ENCODE measurements at places on chromosomes 4 and X.

- peak; percentile 11 for DNase-seq
These were observed 24.9 kb downstream of the LHFPL1 start for GRCh38 chrX:112654871-112655270.

DNA sequence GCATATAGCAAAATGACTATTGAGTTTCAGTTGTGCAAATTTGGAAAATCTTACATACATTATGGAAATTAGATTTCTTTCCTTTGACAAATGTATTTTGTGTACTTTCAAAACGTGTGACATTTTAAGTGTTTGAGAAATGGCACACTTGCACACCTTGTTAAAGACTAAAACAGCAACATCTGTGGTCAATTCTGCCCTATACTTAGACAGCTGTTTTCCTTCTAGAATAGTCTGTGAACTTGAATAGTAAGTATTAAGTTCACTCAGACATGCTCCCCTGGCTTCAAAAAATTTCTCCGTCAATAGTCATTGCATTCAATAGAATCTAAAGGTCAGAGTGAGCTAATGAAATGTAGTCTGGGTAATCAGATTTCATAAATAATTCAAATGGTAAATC is 21.7 kb upstream of the TBC1D9 start:
- DNase-seq, result no peak

DNA sequence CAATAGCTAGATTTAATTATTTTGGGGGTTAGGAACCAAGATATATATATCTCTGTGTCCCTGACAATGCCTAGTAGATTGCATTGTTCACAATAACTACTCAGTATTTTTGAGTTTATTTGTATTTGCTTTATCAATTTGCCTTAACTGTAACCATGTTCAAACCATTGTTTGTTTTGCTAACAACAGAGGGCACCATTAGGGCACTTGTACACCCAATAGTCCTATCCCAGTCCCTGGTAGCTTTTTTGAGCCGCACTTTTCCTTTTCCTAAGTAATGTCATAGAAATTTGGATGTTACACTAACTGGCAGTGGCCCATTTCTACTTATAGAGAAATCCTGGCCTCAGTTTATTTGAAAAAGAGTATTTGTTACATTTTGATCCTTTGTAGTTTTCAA is 575 bp upstream of the KLHL5 start:
- no peak for DNase-seq

GRCh38 chr4:98662055-98662453 is 3.6 kb upstream of the TSPAN5 start:
- DNase-seq, result no peak

DNA sequence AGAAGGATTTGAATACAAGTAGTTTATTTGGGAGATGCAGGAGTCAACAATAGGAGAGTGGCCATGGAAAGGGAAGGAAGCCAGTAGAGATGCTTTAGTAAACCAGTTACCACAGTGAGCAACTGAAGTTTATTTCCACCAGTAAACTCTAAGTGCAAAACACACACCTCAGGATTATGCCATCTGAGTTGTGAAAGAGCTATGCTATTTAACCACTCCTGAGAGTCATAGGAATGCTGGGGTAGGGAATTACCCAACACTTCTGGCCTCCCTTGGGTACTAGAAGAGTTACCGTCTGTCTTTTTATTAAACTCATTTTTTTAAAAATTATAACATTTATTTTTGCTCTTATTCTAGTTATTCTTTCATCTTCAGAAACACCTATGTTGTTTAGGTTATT is 834.6 kb upstream of the AMOT start:
- no peak for DNase-seq

- DNase-seq, result no peak
These were observed 28.7 kb downstream of the TMPRSS11A start for GRCh38 chr4:67934628-67935027.

DNA sequence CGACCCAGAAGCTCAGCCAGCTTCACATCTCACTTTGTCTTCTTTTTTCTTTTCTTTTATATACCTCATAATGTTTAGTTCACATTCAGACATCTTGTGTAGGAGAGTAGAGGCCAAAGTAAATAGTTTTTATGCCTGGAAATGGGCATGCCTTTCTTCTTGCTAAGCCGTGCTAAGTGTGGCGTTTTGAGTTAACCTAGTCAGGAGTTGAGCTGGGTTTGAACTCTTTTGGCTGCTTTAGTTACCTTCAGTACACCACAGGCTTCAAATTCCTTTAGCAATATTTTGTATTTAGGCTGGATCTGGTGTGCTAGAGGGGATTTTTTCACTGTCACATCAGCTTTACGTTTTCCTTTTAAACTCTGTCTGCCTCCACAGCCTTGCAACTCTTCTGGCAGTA is 300.8 kb downstream of the ZNF674 start:
- DNase-seq, result no peak

Data from foreskin melanocyte (primary cell).